ENCODE measurements at places on chromosomes 16 and 17. TPM values are rescaled to one million over a fixed set of nuclear protein-coding genes. Genes with fewer than 3 reads are reported as not detected.

GRCh38 chr16:73286346-73287267 lies 238.7 kb upstream of the ZFHX3 start:
- DNase-seq: no peak

Gene GPR179
- total RNA-seq: 0.05 TPM

- peak; percentile 66 for DNase-seq
Observed at GRCh38 chr16:46961373-46962353, 11.8 kb downstream of the DNAJA2 start.

DNA sequence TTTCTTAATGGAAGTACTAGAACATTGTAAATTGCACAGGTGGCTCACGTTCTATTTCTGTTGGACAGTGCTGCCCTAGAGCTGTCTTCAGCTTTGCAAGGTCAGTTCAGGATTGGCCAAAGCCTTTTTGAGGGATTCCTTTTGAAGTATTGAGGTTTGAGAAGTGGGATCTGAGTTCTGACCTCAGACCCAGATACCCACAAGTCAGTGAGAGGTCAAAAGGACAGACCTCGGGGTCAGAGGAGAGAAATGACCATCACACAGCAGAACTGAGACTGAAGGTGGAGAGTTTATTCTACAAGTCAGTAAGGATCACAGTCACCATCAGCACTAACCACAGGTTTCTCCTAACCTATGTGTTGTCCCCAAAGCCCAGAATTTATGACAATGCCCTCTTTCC lies 1.7 kb downstream of the ACSM5 start:
- DNase-seq: no peak

- peak; percentile 73 for DNase-seq
Observed at GRCh38 chr16:3175157-3176093, 12.6 kb upstream of the OR1F1 start.

DNA sequence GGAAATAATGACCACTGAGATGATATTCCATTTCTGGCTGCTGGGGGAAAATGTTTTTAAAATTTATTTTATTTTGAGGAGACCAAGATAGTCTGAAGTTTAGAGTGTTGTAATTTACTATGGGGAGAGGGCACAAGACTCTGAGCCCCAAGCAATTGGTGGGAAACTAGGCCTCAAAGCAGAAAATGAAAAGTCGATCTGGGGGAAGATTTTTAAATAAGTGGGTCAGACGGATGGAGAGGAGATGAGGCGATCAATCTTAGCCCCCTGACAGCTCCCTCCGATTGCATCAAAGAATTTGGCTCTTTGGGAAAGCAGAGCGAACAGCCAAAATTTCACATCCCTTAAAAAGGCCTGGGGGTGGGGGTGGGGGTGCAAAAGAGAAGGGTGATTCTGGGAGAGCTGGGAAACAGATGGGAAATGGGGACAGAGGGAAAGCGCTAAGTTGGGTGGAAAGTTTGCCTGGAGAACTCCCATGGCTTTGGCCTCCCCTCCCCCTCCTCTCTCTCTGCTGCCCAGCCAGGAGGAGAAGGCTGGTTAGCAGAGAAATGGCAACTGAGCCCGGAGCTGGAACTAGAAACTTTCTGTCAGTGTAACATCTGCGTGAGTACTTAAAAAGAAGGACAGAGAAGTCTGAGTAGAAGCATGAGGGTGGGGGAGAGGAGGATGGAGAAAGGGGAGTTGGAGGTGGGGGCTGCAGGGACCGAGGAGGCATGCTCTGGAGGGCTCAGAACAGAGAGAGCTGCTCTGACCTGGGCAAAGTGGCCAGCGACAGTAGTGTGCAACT lies 1.4 kb upstream of the HOXB2 start:
- DNase-seq: no peak

Measured in activated CD4-positive, alpha-beta T cell treated with anti-CD3 and anti-CD28 coated beads for 36 hours (primary cell).